ENCODE measurements at places on chromosomes 11 and 22.
A peak's percentile ranks its signal among the peaks of the same experiment; 100 is the strongest.

- DNase-seq: peak; percentile 27
Measured at GRCh38 chr11:125141686-125142535, 22.6 kb upstream of the PKNOX2 start.

DNA sequence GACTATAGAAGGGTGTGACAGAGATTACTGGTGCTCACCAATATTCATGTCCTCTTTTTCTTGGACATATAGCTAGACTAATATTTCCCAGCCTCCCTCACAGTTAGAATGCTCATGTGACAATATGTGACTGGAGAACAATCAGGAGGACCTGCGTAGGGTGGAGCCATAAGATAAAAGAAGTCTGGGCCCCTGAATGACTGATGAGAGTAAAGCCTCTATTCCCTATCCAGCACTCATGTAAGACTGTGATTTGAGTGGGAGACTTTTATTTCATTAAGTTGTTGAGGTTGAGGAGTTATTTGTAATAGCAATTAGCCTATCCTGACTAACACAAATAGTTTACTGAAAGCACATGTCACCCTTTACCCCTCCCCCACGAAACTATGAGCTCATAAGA, 1247.1 kb upstream of the TENM4 start:
- no peak for DNase-seq

- DNase-seq: no peak
Measured at GRCh38 chr22:26615830-26616435, 1.9 kb downstream of the CRYBB1 start.

GRCh38 chr11:74926304-74927030, 22.4 kb downstream of the XRRA1 start:
- DNase-seq: no peak
